ENCODE measurements at places on chromosomes 4 and X. TPM values are rescaled to one million over a fixed set of nuclear protein-coding genes. Genes with fewer than 3 reads are reported as not detected.

DNA sequence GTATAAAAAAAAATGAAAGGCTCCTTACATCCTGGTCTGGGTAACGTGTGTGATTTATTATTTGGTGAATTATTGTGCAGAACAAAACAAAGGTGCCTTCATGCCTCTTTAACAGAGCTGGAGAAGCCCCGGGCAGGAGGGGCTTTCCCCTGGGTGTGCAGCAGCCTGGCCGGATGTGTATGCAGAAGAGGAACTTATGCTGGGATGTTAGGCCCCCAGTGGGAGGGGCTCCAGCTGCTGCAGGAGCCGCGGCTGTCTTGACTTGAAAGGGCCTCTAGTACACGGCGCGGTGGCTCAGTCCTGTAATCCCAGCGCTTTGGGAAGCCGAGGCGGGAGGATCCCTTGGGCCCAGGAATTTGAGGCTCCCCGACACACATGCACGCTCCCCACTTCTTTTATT lies 16.0 kb downstream of the CCNQ start:
- peak; percentile 60 for ATAC-seq

DNA sequence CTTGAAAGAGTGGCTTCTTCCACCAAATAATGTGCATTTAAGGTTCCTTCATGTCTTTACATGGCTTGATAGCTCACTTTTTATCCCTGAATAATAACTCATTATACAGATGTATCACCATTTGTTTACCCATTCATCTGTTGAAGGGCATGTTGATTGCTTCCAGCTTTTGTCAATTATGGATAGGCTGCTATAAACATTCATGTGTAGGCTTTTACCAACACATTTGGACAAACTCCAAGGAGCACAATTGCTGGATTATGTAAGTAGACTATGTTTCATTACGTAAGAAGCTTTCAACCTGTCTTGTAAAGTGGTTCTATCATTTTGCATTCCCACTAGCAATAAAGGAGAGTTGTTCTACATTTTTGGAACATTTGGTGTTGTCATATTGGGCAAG lies 2637.0 kb downstream of the PCDH7 start:
- ATAC-seq = no peak

- no peak for ATAC-seq
Measured at GRCh38 chrX:104309169-104309568, 54.4 kb upstream of the ESX1 start.

Gene TNIP3
- total RNA-seq = 0.60 TPM

Gene DKK2
- total RNA-seq = not detected
